Retinal pigment epithelial cell (primary cell): ENCODE measurements at places on chromosomes 12 and 14.

DNA sequence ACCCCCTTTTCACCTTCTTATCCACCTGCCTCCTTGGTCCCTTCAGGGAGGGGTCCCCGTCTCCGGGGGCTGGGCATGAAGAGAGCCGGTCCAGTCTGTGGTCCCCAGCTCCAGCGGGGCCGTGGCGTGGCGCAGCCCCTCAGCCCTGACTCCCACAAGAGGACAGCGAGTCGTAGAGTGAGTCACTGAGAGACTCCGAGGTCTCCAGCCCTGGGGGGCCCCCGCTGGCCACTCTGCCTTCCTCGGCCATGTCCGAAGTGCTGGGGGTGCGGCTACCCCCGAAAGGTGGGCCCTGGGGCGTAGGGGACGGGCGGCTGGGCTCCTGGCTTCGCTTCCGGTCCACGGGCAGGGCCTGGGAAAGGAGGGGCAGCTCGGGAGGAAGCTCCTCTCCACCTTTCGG lies 36.5 kb downstream of the NCKAP5L start:
- DNase-seq = no peak

GRCh38 chr14:61184112-61184511 lies 97.0 kb downstream of the TMEM30B start:
- DNase-seq = no peak

DNA sequence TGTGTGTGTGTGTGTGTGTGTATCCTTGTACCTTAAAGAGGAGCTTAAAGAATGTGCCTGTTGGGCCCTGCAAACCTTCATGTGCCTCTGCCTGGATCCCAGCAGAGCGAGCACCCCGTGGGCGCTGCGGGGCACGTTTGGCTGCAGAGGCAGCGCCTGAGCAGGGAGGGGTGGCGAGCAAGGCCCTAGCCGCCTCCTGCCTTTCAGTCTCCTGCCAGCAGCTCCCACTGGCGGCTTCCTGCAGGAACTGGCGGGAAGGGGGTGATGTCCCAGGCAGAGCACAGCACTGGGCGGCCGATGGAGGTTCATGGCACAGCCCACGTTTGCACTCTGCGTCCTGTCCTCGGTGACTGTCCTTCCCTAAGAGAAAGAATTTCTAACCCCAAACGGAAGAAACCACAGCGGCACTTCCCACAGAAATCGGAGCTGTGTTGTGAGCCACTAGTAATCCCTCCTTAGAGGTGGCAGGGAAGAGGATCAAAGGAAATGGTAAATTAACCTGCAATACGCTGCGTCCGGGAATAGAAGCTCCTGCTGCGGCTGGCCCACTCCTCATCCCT lies 19.8 kb downstream of the ZBTB42 start:
- DNase-seq = no peak

DNA sequence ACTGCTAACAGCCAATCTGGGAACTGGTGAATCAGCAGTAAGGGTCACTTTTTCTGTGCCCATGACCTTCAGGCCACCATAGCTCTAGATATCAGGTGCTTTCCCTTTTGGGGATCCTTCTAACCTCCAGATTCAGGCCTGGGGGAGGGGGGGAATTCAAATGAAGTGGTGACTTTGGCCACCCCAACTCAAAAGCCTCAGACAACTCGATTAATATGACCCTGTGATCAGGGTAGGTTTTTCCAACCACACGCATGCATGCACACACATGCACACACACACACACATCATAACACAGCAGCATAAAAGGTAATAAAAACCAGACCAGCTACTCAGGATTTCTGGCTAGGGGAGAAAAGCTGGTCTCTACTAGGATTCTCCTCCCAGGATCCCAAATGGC lies 5.3 kb downstream of the TBX3 start:
- DNase-seq = no peak

DNA sequence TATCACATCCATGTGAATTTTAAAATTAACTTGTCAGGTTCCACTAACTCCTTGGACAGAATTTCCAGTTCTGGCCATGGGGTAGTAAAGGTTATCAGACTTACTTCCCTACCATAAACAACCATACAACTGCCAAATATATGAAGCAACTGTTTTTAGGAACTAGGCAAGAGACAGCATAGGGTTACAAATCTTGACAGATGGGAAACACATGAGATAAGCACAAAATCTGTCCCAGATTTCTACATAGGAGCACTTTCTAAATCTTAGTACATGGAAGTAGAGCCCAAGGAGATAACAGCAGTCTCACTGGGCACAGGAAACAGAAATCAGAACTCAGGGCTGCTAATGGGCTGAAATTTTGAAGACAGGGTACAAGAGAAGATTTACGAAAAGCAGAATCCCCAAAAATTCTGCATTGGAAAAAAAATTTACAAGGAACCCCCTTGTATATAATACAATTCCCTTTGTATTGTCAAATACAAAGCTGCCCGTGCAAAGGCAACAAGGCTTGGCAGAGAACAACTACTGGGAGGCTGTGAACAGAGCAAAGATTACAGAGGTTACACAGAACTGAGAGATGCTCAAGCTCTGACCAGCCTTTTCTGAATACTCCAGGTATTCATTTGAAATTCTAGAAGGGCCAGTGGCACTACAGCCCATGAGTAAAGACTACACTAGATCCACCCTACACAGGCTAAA lies 43.2 kb downstream of the GALNT4 start:
- DNase-seq = no peak
